ENCODE measurements at places on chromosomes 12 and 14. TPM values are rescaled to one million over a fixed set of nuclear protein-coding genes. Genes with fewer than 3 reads are reported as not detected.

DNA sequence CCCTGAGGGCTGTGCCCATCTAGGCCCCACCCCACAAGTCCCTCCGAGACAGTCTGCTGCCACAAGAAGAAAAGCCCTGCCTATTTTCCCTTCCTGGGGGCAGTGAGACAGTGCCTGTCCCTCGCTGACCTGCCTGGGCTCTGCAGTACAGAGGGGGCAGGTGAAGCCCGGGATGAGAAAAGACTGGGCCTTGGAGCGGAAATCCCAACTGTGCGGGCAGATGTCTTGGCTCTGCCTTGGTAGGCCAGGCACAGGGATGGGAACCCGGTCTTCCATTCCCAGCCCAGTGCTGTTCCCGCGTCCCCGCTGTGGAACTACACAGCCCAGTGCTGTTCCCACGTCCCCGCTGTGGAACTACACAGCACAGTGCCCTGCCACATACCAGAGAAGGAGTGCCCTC lies 12.8 kb upstream of the NXPH4 start:
- H3K27me3 ChIP-seq, result no peaks in the 10 kb centered on the region
- DNase-seq, result no peak
- no peak overlapping the region for H3K4me3 ChIP-seq
- H3K36me3 ChIP-seq, result peaks cover 49% of the 10 kb centered on the region
- H3K27ac ChIP-seq, result no peak overlapping the region

DNA sequence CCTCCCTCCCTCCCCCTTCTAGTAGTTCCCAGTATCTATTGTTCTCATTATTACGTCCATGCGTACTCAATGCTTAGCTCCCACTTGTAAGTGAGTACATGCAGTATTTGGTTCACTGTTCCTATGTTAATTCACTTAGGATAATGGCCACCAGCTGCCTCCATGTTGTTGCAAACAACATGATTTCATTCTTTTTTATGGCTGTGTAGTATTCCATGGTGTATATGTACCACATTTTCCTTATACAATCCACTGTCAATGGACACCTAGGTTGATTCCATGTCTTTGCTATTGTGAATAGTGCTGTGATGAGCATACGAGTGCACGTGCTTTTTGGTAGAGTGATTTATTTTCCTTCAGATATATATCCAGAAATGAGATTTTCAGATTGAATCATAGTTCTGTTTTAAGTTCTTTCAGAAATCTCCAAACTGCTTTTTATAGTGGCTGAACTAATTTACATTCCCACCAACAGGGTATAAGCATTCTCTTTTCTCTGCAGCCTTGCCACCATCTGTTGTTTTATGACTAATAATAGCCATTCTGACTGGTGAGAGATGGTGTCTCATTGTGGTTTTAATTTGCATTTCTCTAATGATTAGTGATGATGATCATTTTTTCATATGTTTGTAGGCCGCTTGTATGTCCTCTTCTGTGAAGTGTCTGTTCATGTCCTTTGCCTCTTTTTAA lies 17.9 kb upstream of the CLEC7A start:
- H3K4me3 ChIP-seq, result no peak overlapping the region
- no peaks in the 10 kb centered on the region for H3K36me3 ChIP-seq
- no peak for DNase-seq
- no peaks in the 10 kb centered on the region for H3K27me3 ChIP-seq
- H3K27ac ChIP-seq, result no peak overlapping the region
- H3K4me1 ChIP-seq, result peaks cover 8% of the 10 kb centered on the region

DNA sequence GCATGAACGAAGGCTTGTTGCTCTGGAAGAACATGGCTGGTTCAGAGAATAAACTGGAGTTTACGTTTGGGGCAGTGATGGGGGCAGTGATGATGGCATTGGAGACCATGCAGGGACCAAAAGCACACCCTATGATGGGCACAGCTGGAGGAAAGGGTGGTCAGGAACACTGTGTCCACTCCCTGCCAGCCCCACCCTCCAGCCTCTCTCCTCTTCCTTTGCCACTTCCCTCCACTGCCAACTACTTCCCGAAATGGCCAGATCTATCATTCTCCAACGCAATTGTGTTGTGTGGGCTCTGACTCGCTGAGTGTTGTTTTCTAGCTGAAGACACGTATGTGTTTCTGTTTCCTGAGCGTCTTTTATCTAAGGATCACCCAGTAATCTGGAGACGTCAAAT lies 39.3 kb upstream of the GSG1 start:
- H3K27me3 ChIP-seq, result no peaks in the 10 kb centered on the region
- DNase-seq, result no peak
- H3K27ac ChIP-seq, result no peak overlapping the region
- H3K4me3 ChIP-seq, result no peak overlapping the region

DNA sequence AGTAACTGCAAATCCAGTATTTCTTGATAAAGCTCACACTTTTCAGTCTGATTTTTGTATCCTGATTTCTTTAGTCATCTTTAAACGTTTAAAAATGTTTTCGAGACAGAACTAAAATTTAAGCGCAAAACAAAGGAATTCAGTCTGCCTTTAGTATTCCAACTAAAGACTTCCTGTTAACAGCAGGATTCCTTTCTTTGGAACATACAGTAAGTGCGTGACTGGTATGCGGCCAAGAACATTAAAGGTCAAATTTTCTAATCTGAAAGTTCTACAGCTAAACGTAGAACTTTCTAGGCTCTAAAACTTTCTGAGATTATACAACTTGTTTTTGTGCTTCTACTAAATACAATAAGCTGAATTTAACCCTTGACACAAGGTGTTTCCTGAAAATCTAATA lies 9.9 kb downstream of the SAV1 start:
- DNase-seq, result peak; percentile 80
- H3K4me1 ChIP-seq, result peaks cover 30% of the 10 kb centered on the region
- H3K27me3 ChIP-seq, result no peaks in the 10 kb centered on the region
- peak overlapping the region; percentile 73 for H3K27ac ChIP-seq
- H3K4me3 ChIP-seq, result peak overlapping the region; percentile 57
- H3K36me3 ChIP-seq, result peaks cover 7% of the 10 kb centered on the region

Gene TAS2R50
- total RNA-seq, result not detected

Gene PELI2
- total RNA-seq, result 12.3 TPM

All from GM23248 (cell line).